ENCODE measurements at places on chromosomes 5 and 9.

GRCh38 chr5:53397141-53397757, 83.2 kb upstream of the FST start:
- DNase-seq, result no peak

- no peak for DNase-seq
Observed at GRCh38 chr5:122924719-122925395, 79.4 kb downstream of the SNX24 start.

DNA sequence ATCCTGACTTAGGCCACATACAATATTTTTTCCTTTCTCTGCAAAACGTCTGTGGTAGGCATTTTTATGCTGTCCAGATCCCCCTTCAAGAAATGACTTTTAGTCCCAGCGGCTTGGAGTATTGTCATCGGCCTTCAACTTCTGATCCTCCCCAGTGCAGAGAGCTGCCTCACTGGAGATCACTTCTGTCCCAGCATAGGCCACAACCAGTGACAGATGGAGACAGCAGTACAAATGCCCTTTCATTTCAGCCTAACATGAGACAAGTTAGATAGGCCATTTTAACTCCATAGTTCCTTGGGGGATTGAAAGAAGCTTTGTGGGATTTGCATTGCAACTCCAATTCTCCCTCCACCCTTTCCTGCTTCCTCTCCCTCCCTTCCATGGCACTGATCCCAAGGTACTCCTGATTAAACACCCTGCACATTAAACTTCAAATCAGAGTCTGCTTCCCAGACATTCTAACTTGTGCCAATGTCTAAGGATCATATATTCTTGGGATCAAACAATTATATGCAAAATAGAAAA, 3.2 kb upstream of the MAMDC2 start:
- DNase-seq, result peak; percentile 80

DNA sequence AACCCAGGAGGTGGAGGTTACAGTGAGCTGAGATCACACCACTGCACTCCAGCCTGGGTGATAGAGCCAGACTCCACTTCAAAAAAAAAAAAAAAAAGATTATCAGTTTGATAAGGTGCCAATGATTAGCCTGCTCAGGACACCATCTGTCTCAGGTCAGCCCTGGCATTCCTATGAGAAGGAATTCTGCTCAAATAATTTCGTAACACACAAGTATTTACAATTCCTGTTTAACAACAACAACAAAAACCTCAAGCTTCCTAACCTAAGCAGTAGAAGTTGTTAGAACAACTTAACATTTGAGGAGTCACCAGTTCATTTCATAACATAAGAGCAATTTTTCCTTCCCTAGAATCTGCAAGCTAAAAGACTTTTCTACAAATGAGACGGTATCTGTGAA, 85.0 kb downstream of the LHFPL2 start:
- DNase-seq, result peak; percentile 35

DNA sequence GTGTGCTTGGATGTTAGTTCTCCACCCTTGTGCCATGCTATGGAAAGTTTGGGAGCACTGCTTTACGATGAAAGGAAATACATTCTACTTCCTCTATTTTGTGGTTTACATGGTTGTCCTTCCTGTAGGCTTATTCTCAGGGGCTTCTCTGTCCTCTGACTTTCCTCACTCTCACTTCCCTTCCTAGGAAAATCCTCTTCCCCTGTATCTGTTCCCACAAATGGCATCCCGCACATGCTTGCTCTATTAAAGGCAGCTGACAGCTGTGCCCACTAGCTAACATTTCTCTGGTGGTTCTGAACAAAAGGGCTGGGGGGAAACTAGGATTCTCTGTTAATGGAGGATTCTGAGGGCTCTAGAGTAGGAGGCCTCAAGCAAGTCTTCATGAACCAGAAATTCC, 52.4 kb downstream of the FAM170A start:
- DNase-seq, result no peak

DNA sequence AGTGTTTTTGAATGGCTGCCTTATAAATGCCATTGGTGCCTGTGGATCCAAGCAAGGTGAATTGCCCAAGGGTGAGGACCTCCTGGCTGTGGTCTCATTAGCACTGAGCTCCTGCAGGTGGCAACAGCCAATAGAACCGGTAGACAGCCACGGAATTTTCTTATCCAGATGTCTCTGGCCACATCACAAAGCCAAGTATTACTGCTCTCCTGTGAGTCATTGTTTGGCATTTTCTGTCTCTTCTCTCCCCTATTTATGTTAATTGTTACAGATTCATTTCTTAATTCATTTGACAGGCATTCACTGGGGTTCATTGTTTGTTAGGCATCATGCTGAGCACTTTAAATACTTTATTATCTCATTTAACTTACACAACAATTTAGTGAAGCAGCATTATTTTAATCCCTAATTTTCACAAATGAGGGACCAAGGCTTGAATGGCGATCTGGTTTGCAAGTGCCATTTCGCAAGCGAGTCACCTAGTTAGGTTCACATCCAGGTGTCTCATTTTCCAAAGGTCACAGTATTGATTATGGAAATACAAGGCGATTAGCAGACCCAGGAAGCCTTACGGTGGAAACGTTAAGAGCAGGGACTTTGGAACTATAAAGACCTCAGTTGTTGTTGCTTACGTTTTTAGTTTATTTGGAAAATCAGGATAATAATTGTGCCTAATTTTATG, 58.2 kb upstream of the DPYSL3 start:
- DNase-seq, result no peak

DNA sequence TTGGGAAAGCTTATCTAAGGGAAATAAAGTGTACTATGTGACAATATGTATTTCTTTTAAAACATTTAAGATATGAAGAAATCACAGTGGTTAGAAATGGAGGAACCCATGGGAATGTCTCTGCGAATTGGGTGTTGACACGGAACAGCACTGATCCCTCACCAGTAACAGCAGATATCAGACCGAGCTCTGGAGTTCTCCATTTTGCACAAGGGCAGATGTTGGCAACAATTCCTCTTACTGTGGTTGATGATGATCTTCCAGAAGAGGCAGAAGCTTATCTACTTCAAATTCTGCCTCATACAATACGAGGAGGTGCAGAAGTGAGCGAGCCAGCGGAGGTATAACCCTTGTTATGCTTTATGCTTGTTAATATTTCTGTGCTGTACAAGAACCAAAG, 69.9 kb downstream of the ADGRV1 start:
- DNase-seq, result no peak

DNA sequence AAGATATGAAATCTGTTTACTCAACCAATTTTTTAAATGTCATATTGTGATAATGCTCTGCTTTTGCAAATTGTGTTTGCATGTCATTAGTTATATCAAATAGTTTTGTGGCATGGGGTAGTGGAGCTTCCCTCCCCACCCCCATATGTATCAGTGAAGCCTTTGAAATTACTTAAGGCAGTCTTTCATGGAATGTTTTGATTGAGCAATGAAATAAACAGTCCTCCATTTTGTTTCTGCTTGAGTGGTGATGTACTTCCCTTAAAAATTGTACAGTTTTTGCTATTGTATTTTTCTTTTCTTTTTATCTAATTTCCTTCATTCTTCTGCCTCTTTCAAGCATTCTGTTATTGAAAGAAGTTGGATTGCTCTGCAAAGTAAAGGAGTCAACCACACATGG, 3.5 kb downstream of the SOWAHA start:
- no peak for DNase-seq

GRCh38 chr5:93925321-93925720, 183.9 kb upstream of the POU5F2 start:
- no peak for DNase-seq

DNA sequence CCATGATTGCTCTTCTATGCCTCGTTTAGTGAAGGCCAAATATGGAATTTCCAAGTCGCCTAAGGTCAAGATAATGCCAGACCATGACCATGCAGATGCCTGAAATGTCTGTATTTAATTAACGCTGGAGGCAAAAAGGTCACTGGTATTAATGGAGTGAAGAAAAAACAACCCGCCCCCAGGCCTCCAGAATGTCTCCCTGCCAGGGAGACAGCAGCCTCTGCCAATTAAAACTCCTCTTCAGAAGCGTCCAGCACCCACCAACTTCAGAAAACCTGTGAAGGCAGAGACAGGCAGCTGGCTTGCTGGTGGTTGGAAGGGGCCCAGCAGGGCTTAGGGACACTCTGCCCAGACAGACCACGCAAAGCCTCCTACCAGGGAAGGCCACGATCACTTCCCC, 94.4 kb downstream of the VAV2 start:
- no peak for DNase-seq

GRCh38 chr9:97599314-97599846, 33.8 kb downstream of the TSTD2 start:
- DNase-seq, result no peak

- peak; percentile 84 for DNase-seq
Observed at GRCh38 chr5:134586866-134587524, 45.6 kb downstream of the SAR1B start.

DNA sequence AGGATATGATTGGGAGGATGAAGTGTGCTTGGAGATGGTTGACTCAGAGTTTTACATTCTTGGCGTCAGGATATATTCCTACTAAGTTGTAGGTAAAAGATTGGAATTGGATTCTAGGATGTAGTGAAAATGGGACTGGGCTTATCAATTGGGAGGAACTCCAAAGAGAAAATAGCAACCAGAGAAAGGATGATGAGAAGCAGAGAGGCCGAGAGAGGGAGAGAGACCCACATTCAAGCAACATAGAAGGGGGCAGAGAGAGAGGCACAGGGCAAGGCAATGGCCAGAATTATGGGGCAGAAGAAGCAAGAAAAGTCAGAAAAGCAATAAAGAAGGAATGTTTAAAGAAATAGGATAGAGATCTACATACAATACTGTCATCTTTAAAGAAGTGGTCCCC, 217.9 kb upstream of the ACTBL2 start:
- DNase-seq, result no peak

DNA sequence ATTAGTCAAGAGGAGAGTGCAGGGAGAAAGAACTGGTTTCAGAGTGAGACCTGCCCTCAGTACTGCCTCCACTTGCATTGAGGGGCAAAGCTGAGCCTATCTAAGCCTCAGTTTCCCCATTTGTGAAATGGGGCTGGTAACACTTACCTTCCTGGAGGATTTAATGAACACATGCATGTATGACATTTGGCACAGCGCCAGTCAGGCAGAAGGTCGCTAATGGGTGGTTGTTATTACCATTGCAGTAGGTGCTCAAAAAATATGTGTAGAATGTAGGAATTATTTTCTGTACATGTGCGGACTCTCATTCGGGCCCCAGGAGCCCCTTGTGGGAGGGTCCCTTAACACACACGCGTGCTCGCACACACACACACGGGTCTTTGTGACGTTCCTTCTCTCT, 10.9 kb downstream of the FAT2 start:
- peak; percentile 19 for DNase-seq

DNA sequence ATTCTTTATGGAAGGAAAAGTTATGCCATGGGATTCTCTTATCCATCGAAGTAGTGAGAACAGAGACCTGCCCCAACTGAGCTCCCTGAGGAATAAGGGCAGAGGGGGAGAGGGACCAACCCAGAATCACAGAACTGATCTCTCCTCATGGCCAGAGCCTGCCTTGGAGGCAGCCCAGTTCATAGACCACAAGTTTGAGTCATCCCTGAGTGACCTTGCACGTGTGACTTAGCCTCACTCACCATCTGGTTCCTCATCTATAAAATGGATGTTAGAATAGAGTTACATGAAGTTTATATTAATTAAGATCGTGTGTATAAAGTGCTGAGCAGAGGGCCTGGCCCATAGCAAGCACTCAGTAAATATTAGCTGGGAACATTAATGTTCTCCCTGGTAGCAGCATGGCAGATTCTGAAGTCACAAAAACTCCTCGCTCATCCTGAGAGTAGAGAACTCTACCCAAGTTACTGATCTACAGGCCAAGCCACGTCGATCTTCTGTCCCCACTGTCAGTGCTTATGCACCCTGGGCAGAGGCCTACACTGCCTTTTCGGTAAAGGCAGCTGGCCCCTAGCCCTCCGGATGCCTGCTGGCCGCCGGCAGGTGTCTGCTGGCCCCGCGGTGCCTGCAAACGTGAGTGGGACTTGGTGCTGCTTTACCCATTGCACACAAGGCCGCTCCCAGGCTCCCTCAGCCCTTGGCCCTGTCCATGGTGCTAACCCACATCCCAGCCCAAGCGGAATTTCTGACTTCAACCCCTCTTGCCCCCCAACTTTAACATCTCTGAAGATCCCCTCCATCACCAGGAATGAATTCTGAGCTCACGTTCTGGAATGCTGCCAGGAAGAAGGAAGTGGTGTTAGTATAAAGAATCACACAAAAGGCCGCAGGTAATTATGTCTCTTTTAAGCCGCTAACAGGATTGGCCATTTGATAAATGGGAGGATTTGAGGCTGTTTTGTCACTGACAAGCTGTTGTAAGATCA, 61.1 kb upstream of the ARAP3 start:
- peak; percentile 98 for DNase-seq

GRCh38 chr9:87887661-87888480, 5.2 kb downstream of the SPATA31E1 start:
- DNase-seq, result no peak

DNA sequence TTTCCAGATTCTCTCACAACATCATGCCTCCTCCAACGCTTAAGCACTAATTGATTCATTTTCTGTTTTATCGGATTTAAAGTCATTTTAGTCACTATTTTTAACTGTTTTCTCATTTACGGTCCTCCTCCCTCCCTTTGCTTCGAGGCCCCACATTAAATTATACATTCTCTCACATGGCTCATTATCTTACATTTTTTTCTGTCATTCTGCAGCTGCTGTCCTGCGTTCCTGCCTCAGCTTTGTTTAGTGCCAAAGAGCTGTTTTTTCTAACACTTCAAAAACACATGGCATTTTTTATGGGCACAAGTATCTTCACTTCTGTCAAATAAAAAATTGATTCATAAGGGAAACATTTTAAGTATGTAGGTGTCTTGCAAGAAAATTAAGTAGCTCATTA, 130.1 kb upstream of the FST start:
- DNase-seq, result no peak

- DNase-seq, result no peak
Observed at GRCh38 chr5:23742701-23743100, 235.3 kb downstream of the PRDM9 start.

- no peak for DNase-seq
Observed at GRCh38 chr9:33722359-33722675, 73.0 kb upstream of the PRSS3 start.

- peak; percentile 58 for DNase-seq
Observed at GRCh38 chr5:9903801-9904200, 273.6 kb upstream of the TAS2R1 start.

- DNase-seq, result no peak
Observed at GRCh38 chr5:145903867-145904266, 31.1 kb upstream of the GRXCR2 start.

DNA sequence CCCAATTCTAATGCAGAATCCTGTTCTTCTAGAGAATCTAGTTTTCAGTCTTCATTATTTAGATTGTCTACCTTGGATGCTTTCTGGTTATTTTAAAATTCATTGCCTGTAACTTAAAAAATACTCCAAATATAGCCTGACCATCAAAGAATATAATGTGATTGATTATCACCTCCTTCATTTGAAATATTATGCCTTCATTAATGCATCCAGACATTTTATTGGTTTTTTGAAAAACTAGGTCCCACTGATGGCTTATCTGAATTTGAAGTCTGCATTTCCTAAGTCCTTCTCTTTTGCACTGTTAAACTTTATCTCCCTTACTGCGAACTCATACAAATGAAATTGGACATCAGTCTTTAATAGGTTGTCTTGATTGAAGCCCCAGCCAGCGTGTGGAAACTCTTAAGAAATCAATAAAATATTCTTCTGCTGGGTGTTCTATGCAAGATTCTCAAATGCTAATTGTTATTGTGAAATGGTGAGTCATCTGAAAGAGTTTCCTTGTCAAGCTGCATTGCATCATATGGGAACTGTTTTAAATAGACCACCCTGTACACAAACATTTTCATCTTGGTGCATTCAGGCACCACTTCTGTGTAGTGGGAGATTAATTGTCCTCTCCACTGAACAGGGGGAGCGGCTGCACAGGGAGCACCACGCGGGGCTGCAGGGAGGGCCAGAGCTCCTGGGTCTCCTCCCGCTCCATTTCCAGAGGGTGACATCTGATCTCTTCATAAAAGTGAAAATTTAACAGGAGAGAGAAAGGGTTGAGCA, 92.3 kb upstream of the FANCC start:
- DNase-seq, result no peak

Data from NCI-H82 (cell line).